ENCODE measurements at places on chromosomes 1 and 21.

- no peak for DNase-seq
Measured at GRCh38 chr1:245416781-245417180, 262.0 kb downstream of the KIF26B start.

- DNase-seq: peak; percentile 13
Measured at GRCh38 chr1:61053226-61053711, 29.1 kb upstream of the NFIA start.

DNA sequence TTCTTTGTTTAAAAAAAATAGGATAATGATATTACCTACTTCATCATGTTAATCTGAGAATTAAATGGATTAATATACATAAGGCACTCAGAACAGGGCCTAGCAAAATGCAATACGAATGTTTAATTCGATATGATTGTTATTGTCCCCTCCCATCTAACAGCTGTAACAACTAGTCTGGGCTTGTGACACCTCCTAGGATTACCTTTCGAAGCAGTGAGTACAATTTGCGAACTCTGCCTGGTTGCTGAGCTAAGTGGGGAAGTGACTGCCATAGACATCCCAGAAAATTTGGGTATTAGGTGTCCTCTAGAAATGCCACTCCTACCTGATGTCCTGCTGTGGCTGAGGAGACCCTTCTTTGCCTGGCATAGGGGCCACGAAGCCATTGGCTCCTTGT lies 3.0 kb downstream of the RASSF5 start:
- no peak for DNase-seq

DNA sequence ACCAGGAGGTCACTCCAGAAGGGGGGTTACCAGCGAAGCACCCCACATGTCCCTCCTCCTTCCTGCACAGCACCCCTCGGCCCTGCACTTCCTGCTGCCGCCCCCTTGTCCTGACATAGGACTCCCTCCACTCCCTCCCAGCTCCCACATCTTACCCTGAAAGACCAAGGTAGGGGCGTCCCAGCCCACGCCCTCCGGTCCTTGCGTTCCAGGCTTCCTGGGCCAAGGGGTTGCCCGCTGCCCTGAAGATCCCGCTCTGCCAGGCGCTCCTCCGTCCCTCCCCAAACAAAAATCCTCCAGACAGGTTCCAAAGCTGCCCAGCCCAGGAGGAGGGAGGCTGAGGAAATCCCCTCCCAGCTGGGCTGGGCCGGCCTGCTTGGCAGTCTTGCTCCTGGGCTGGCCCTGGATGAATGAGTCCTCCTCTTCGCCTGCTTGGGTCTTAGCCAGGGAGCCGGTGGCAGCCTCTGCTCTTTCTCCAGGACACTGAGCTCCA lies at the start of gene RHBDL2:
TSS of gene RHBDL2 (minus strand) at position 304 of the 493 bp plus-strand sequence. CDS start 22,618 bp downstream, outside the sequence.
- peak; percentile 65 for DNase-seq

- no peak for DNase-seq
Measured at GRCh38 chr1:111730706-111731105, 8.5 kb downstream of the INKA2 start.

DNA sequence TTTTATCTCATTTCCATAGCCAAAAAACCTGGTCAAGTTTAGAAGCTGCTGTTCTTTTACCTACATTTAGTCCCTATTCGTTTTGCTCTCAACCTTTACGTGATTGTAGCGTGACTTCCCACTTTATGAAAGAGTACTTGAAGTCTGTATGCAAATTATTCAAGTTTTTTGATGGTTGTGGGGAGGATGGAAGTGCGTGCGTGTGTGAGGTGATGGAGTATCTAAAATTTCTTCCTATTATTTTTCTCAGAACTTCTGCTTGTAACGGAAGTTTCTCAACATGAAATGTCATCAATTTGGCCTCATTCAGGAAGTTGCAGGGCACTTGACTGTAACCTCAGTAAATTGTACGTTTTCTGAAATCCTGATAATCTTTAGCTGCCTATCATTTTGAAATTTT lies 64.0 kb downstream of the SAMSN1 start:
- no peak for DNase-seq

DNA sequence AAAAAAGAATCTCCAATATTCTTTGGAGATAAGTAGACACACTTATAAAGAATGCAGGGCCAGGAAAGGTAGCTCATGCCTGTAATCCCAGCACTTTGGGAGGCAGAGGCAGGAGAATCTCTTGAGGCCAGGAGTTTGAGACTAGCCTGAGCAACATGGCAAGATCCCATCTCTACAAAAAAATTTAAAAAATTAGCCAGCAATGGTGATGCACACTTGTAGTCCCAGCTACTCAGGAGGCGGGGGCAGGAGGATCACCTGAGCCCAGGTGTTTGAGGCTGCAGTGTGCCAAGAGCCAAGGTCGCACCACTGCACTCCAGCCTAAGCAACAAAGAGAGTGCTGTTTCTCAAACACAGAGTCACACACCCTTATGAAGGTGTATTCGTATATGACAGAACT lies 385.0 kb downstream of the SMYD3 start:
- no peak for DNase-seq

DNA sequence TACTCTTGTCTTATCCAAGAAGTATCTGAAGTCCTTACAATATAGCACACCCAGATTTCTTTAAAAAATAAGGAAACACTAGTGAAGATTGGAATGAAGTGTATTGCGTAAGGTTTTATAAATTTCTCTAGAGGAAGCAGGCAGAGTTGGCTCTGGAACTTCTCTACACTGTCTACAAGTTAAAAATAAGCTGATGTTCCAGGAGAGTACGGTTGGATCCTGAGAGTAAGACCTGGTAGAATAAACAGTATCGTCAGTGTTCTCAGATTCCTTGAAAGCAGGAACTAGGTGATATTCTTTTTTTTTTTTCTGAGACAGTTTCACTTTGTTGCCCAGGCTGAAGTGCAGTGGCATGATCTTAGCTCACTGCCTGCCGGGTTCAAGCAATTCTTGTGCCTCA lies 107.9 kb downstream of the USP25 start:
- DNase-seq: peak; percentile 79

DNA sequence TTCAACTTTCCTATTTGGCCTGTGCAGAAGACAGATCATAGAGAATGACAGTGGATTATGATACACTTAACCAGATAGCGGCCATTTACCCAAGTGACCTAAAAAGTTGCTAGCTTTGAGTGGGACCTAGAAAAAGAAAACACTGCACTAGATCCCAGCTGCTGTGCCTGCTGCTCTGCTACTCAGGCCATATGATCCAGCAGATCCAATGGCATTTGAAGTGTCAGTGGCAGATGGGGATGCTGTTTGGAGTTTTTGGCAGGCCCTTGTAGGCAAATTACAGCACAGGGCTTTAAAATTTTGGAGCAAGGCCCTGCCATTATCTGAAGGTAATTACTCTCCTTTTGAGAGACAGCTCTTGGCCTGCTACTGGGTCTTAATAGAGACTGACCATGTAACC lies 74.0 kb upstream of the KCNE2 start:
- no peak for DNase-seq

DNA sequence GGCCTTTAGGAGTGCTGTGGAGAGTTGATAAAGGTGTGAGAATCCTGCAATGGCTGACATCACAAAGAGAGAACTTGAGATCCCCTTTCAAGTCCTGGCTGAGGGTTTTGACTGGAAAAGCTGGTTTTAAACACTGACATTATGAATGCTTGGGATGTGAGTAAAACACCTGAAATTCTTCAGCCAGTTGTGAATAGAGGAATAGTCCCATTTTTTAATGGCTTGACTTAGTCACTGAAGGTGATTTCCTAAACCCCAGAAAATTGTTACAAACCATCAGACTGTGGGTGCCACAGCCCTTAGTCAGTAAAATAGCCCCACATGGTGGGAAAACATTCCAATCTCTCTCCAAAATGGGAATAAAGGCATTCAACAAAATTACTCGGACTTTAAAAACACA lies 107.7 kb upstream of the LMO4 start:
- no peak for DNase-seq

DNA sequence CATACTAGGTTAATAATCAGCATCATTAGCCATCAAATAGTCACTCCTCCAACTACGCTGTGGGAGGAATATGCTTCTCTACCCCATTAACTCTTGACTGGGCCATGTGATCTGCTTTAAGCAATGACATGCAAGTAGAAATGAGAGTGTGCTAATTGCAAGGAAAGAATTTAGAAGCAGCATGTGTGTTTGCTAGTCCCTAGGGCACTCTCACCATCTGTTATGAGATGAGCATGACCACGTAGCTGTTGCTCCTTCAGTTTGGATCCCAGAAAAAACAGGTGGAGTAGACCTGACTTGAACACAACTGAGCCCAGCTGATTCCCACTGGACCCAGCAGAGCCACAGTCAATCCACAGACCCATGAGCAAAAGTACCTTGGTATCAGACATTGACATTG lies 19.7 kb upstream of the RGS7 start:
- no peak for DNase-seq

All from fibroblast of pulmonary artery (primary cell).